ENCODE measurements at places on chromosomes 13 and 19. TPM values are rescaled to one million over a fixed set of nuclear protein-coding genes. Genes with fewer than 3 reads are reported as not detected.
A peak's percentile ranks its signal among the peaks of the same experiment; 100 is the strongest.

DNA sequence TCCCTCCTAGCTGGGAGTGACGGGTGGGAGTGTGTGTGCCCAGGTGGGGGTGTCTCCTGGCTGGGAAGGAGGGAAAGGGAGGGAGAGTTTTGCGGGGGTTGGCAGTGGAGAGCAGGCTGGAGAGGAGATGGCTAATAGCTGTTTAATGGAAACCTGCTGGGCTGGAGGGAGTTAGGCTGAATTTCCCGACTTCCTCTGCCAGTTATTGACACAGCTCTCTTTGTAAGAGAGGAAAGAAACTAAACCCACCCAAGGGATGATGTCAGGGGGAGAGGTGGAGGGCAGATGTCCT, 10.2 kb upstream of the ILF3 start:
- H3K36me3 ChIP-seq: no peaks in the 10 kb centered on the region
- H3K27me3 ChIP-seq: no peaks in the 10 kb centered on the region
- no peak for DNase-seq
- H3K27ac ChIP-seq: peak overlapping the region; percentile 63

CCDC8 gene
- total RNA-seq: 20.4 TPM

DNA sequence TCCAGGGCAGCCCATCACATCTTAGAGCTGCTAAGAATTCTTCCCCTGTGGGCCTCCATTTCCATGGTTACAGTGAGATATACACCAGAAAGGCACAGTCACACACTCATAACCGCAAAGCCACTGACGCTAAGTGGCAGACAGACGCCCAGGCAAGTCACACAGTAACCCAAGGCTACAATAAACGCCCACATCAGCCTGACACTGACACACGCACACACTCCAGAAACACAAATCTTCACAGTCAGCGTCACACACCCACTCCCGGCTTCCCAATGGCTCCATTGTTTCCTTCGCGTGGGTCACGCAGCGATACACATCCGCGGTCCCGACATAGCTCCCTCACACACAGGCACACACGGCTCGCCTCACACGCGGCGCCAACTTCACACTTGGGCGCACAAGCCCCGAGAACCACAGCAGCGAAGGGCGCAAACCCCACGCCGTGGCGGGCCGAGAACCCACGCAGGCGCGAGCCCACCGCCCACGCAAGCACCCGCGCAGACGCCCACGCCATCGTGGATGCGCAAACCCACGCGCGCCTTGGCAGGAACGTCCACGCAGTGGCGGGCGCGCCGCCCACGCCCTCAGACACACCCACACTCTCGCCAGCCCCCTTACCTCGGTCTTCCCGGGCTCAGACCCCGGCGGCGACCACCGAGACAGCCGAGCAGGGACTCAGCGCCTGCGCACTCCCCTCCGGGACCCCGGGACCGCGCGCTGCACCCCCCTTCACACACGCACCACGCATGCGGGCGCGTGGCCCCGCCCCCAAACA, at the start of gene ZNF667:
TSS of gene ZNF667 (minus strand) at position 695 of the 778 bp plus-strand sequence. CDS start 14,975 bp downstream, outside the sequence.
- no peaks in the 10 kb centered on the region for H3K4me1 ChIP-seq
- H3K27me3 ChIP-seq: no peaks in the 10 kb centered on the region
- H3K27ac ChIP-seq: peak within 1 kb of the TSS; percentile 82
- DNase-seq: peak; percentile 6

DNA sequence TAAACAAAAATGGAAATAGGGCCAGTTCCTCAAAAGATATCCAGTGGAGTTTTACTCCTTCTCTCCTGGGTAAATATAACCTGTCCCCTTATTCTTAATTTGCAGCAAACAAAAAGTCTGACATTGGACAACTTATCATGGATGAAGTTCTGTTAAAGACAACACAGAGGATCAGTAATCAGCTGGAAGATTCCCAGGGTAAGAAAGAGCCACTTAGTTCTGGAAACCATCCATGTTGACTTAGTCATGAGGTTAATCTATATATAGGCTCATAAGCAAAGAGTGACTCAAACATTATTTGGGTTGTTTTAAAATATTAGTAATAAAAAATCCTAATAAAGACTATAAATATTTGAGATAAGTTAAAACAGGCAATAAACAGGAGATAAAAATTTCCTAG, 40.5 kb upstream of the EBPL start:
- no peak for DNase-seq
- H3K36me3 ChIP-seq: no peaks in the 10 kb centered on the region
- H3K27me3 ChIP-seq: no peaks in the 10 kb centered on the region
- no peak overlapping the region for H3K27ac ChIP-seq

GRCh38 chr19:14440049-14440448, 6.9 kb downstream of the PKN1 start:
- peaks cover 17% of the 10 kb centered on the region for H3K36me3 ChIP-seq
- no peak for DNase-seq
- H3K27ac ChIP-seq: no peak overlapping the region
- H3K4me1 ChIP-seq: no peaks in the 10 kb centered on the region
